Smooth muscle cell of the brain vasculature (primary cell): ENCODE measurements at places on chromosomes 11 and 22.

DNA sequence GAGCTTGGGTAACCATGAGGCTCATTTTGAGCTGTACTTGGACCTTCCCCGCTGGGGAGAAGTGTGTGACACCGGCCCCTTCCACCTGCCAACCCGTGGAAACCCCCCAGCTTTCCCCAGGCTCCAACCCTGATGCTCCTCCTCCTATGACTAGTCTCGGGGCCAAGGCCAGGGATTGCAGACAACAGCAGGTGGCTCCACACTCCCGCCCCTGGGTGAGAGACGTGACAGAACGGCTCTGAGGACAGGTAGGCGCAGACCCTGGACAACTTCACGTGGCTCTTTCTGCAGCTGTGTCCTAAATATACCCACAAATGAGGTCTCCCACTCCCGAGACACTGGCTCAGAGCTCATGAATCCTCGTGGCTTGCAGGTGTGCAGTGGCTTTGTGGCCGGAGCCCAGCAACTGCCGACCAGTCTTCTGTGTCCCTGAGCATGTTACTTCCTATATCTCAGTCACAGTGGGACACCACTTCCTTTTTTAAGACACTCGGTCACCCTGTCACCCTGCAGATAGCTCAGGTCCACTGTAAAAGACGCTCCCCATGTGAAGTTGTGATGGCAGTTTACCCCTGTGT lies 55.2 kb downstream of the NECTIN1 start:
- DNase-seq = no peak

DNA sequence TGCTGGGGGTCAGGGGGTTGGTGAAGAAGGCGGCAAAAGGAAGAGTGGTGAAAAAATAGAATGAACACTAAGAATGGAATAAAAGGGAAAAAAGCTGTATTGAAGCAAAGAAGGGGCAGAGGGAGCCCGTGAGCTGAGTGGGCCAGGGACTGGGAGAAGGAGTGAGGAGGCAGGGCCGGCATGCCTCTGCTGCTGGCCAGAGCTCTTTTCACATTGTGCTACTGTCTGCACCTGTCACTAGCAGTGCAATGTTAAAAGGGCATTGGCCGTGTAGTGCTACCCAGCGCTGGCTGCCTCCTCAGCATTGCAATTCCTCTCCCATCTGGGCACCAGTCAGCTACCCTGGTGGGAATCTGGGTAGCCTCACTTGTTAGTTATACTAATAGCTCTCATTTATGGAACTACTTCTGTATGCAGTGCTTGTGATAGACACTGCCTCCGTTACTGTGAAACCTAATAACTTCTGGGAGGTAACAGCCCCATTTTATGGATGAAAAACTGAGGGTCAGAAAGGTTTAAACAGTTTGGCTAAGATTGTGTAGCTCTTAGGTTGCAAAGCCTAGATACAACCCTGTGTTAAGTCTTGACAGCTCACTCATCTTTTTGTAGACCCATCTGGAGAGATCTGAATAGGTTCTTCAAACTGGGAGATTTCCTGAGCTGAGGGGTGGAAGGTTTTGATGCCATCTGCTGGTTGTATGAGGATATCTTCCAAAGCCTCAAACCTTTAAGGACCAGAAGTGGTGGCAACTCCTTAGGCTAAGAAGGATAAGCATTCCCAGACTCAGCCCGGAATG lies 8.5 kb downstream of the YPEL4 start:
- no peak for DNase-seq

DNA sequence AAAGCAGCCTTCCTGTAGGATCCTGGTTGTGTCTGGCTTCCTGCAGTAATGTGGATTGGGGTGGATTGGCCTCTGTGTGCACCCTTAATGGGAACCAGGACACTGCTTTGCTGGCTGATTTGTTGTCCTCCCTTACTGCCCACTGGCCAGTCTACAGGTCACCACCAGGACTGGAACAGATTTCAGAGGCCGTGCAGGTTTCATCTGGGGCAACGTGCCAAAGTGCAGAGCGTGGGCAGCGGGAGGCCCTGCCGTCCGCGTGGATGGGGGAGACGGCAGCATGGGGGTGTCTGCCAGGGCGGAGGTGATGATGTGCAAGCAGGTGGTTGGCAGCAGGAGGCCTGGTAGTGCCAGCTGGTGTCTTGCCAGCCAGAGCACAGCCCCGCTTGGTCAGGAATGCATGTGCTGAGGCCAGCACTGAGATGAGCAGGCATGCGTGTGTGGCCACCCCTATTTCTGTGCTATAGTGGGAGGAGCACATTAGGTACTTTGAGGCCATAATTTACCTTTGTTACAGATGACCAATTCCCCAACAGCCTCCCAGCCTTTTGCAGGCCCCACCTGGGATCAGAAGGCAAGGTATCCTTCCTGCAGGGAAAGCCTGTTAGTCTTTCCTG lies 24.3 kb downstream of the BCR start:
- no peak for DNase-seq

GRCh38 chr22:43530349-43531201 lies 118.8 kb downstream of the MPPED1 start:
- no peak for DNase-seq

DNA sequence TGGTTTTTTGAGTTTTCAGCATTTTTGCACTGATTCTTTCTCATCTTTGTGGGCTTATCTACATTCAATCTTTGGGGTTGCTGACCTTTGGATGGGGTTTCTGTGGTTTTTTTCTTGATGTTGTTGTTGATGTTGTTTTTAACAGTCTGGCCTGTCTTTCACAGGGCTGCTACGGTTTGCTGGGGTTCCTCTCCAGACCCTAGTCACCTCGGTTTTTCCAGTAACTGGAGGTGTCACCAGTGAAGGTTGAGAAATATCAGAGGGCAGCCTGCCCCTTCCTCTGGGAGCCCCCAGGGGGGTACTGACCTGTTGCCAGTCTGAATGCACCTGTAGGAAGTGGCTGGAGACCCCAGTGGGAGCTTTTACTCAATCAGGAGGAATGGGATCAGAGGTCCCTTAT lies 365.4 kb downstream of the JRKL start:
- DNase-seq = no peak

DNA sequence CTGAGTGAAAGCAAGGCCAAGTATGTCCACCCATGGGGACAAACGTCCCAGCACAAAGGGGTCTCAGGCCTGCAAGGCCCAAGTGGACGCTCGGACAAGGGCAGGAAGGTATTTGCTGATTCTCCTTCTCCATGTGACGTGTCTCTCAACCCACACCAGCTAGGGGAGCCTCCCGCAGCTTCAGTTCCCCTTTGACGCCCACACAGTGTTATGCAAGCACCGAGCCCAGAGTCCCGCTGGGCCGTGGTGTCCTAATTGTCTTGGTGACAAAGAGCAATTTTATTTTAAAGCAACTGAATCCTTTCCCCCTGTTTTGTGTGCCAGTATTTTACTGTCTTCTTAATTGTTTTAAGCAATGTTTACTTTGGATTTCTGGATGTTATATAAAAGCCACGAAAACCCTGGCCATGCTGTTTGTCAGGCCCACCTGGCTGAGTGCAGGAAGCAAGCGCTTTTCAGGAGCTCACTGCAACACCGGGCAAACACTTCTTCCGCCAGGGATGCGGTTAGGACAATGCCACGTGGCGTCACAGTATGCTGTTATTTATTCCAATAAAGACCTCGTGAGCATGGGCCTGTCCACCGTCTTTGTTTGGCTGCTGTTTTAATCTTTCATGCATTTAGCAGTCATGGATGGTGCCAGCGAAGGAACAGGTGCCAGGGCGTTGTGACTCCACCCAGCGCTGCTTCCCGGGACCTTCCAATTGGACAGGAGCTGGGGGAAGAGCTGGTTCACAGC lies 8.2 kb upstream of the PARVG start:
- DNase-seq = no peak

- no peak for DNase-seq
Measured at GRCh38 chr11:64352099-64352994, 6.6 kb upstream of the RPS6KA4 start.

DNA sequence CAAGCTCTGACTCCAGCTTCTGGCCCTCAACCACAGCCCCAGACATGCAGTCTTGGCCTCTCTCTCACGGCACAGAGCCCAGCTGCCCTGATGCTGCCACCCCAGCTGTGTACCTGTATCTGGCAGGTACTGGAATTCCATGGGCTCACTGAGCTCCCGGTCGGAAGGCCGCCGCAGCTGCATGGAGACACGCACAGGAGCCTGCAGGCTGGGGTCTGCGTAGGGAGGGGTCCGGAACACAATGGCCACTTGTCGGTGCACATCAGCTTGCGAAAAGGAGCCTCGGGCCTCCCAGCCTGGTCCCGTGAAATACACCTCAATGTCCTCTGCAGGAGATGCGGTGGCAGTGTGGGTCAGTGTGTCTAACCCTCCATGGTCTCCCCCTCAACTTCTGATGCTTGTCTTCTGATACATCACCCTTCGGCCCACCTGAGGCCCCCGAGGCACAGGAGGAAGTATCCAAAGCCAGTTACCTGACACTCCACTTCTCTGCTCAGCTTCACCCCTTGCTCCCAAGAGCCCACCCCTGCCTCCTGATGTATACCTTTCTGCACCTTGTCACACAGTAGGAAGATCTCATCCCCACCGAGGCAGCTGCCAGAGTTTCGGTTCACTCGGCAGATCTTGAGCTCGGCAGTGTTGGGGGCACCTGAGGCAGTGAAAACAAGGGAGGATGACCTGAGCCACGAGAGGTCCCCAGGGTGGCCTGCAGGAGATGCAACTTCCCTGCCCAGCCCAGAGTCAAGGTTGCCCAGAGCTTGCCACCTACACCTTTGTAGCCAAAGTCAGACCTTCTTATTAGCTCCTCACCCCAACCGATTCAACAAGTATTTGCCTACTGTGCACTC lies 4.3 kb downstream of the RELA start:
- DNase-seq = no peak

DNA sequence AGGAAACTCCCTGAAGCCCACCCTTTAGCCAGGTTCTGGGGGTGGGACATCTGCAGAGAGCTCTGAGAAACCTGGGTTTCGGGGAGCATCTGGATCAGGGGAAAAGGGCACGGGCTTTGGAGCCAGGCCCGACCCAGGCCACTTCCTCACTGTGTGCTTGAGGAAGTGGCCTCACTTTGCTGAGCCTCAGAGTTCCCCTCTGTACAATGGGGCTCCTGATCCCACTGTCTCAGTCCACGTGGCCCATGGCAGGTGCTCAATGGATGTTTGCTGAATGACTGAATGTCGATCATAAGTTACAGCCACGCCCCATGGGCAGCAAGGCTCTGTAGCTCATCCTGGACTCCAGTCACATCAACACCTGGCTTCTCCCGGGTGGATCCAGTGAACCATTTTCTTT lies 1.3 kb downstream of the CRYBB3 start:
- no peak for DNase-seq

DNA sequence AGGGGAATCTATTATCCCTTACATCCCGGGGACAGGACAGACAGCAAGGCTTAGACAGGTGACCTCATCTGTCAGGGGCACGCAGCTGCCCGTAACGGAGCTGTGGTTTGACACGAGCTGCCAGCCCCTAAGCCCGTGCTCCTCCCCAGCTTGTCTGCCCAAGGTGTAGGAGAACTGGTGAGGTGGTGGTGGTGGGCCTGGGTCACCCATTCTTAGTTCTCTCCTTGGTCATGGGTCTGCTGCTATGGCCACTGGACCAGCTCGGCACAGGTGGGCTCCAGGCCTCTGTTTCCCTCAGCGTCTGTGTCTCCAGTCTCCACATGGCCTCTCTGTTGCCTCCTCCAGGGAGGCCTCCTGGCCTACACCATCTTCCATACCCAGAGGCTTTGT lies 5.4 kb downstream of the PARVG start:
- DNase-seq = no peak

- no peak for DNase-seq
Measured at GRCh38 chr11:101428918-101429317, 154.9 kb downstream of the TRPC6 start.

DNA sequence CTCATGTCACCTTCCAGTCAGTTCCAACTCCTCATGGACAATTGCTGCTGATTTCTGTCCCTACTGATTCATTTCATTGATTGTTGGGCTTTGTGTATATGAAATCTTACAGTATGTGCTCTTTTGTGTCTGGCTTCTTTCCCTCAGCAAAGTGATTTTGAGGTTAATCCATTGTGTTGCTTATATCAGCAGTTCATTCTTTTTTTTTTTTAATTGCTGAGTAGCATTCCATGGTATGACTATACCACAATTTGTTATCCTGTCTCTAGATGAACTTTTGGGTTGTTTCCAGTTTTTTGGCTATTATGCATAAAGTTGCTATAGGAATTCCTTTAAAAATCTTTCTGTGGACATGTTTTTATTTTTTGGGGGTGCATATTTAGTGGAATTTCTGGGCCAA lies 59.9 kb downstream of the NXPE1 start:
- no peak for DNase-seq

- DNase-seq = no peak
Measured at GRCh38 chr11:119419834-119420492, 3.0 kb downstream of the THY1 start.

- DNase-seq = peak; percentile 57
Measured at GRCh38 chr22:46829117-46829891, 66.9 kb downstream of the TBC1D22A start.

GRCh38 chr22:48756146-48757111 lies 1071.2 kb downstream of the BRD1 start:
- DNase-seq = no peak

DNA sequence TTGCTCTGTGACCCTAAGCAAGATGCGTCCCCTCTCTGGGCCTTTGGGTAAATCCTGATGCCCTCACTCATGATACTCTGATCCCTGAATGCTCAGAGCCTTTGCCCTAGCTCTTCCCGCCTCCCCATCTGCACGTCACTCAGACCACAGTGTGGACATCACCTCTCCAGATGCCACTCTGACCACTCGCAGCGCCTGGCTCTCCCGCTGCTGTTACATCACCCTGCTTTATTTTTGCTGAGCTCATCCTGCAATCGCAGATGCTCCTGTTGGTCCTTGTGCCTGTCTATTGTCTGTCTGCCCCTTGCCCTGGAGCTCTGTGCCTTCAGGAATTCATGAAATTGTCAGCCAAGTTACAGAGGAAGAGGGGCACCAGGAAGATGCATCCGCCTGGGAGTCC lies 5.5 kb downstream of the OSM start:
- no peak for DNase-seq

DNA sequence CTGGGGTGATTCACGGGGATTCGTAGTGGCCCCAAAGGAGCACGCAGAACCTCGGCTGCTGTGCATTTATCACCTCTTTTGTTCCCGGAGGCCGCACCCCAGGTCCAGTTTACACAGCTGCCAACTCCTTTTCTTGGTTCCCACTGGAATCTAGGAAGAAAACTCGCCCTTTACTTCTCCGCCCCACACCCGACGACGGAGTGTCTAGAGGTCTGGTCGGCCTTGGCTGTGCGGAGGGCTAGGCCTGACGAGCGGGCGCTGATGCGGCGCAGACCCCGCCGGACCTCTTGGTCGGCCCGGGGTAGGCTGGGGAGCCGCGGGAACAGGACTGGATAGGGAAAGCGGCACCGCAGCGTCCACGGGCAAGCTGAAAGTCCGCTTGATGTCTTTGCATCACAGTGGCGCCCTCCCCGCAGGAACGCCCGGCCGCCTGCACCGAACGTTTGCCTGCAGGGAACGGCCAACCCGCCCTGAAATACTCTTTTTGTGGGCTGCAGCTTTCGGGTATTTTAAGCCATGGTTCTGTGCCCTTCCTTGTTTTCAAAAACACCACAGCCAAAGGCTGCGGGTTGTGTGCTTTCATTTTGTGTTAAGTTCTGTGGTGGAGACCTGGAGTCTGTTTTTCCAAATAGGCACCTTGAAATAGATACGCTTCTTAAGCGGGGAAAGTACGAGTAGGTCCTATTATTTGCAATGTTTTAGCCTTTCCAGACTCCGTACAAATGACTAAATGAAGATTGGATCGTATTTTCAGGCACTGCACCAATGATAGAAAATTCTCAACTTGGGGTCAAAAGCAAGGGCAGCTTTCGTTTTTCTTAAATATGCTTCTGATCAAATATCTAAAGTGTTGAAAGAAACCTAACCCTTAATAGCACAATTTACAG lies 829 bp upstream of the ZBED5 start:
- no peak for DNase-seq
